ENCODE measurements at places on chromosomes 11 and 22. TPM values are rescaled to one million over a fixed set of nuclear protein-coding genes. Genes with fewer than 3 reads are reported as not detected.
A peak's percentile ranks its signal among the peaks of the same experiment; 100 is the strongest.

Gene MN1
- 30.1 TPM for total RNA-seq

GRCh38 chr11:46557684-46558151, 36.1 kb downstream of the AMBRA1 start:
- no peak for DNase-seq
- peaks cover 40% of the 10 kb centered on the region for H3K4me1 ChIP-seq
- no peak overlapping the region for H3K4me3 ChIP-seq
- H3K36me3 ChIP-seq, result no peaks in the 10 kb centered on the region
- no peak overlapping the region for H3K27ac ChIP-seq
- H3K27me3 ChIP-seq, result no peaks in the 10 kb centered on the region

DNA sequence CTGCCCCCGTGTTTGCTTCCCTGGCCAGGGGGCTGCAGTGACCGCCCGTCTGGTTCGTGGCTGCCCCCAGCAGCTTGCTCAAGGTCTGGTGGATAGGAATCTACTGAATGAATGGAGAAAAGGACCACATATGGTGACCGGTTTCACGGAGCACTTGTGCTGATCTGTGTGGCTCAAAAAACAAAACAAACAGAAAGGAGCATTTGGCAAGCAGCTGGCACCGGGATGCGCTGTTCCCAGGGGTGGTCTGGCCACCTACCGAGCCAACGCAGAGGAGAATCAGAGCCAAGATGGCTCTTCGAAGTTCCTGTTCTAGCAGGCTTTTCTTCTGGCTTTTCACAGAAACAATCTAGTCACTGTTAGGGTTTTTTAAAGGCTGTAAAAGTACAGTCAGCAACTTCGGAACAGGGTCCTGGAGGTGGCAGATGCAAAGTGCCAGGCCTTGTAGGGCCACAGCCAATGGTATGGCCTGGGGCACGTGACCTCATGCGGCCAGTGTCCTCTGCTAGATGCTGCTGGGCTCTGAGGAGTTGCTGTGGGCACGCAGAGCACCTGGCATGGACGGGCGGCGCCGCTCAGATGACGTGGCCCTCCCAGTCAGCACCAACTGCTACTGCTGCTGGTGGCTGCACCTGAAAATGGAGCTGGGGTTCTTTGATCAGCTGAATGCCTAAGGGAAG, 27.3 kb upstream of the PACSIN2 start:
- no peak overlapping the region for H3K27ac ChIP-seq
- H3K4me1 ChIP-seq, result no peaks in the 10 kb centered on the region
- H3K27me3 ChIP-seq, result no peaks in the 10 kb centered on the region
- no peaks in the 10 kb centered on the region for H3K36me3 ChIP-seq
- no peak overlapping the region for H3K4me3 ChIP-seq

Gene TRIM49
- not detected for total RNA-seq

GRCh38 chr22:37741312-37741795, 44.5 kb downstream of the TRIOBP start:
- no peak overlapping the region for H3K4me3 ChIP-seq
- no peak for DNase-seq
- H3K27me3 ChIP-seq, result no peaks in the 10 kb centered on the region
- H3K36me3 ChIP-seq, result no peaks in the 10 kb centered on the region
- H3K27ac ChIP-seq, result no peak overlapping the region

- H3K27me3 ChIP-seq, result no peaks in the 10 kb centered on the region
- DNase-seq, result no peak
- no peak overlapping the region for H3K4me3 ChIP-seq
- H3K27ac ChIP-seq, result no peak overlapping the region
These were observed 396.9 kb downstream of the RAB38 start for GRCh38 chr11:87778357-87778756.

Gene ROBO4
- 18.8 TPM for total RNA-seq

DNA sequence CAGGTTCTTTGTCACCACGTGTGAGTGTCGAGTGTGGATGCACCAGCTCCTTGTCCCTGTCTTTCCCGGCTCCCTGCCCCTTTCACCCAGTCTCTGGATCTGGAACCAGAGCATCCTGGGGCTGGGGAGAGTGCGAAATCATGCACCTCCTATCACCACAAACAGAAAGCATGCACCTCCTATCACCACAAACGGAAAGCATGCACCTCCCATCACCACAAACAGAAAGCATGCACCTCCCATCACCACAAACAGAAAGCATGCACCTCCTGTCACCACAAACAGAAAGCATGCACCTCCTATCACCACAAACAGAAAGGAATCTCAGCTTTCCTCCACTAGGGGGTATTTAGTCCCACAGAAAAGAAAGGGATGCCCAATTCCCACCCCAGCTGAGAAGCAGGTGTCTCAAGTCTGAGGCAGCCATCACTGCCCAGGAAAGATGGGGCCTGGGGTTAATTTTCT, 5.9 kb upstream of the GLB1L3 start:
- no peaks in the 10 kb centered on the region for H3K27me3 ChIP-seq
- no peak overlapping the region for H3K27ac ChIP-seq
- no peaks in the 10 kb centered on the region for H3K36me3 ChIP-seq

DNA sequence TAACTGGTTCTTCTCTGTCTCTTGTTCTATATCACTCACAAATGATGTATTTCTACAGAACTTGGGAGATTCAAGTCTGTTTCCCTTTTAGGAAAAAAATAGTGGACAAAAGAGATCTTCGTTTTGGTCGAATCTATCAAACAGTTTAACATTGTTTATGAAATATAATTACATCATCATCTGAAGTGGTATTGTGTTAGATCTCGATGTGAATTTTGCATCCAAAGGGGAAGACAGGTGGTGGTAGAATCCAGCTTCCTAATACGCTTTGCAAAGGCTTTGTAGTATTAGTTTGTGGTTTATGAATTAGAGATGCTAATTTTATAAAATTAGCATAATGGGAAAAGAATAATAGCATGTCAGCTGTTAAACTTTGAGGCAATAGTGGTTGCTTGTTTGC, 3.4 kb downstream of the SIK2 start:
- H3K4me1 ChIP-seq, result peaks cover 24% of the 10 kb centered on the region
- DNase-seq, result no peak
- no peak overlapping the region for H3K4me3 ChIP-seq
- no peaks in the 10 kb centered on the region for H3K36me3 ChIP-seq
- no peaks in the 10 kb centered on the region for H3K27me3 ChIP-seq

Gene MPZL2
- 18.3 TPM for total RNA-seq

- H3K36me3 ChIP-seq, result no peaks in the 10 kb centered on the region
- DNase-seq, result no peak
- no peaks in the 10 kb centered on the region for H3K4me1 ChIP-seq
- no peaks in the 10 kb centered on the region for H3K27me3 ChIP-seq
- no peak overlapping the region for H3K4me3 ChIP-seq
These were observed 333.9 kb downstream of the CADM1 start for GRCh38 chr11:115170133-115170815.

Gene OR51B2
- total RNA-seq, result not detected

DNA sequence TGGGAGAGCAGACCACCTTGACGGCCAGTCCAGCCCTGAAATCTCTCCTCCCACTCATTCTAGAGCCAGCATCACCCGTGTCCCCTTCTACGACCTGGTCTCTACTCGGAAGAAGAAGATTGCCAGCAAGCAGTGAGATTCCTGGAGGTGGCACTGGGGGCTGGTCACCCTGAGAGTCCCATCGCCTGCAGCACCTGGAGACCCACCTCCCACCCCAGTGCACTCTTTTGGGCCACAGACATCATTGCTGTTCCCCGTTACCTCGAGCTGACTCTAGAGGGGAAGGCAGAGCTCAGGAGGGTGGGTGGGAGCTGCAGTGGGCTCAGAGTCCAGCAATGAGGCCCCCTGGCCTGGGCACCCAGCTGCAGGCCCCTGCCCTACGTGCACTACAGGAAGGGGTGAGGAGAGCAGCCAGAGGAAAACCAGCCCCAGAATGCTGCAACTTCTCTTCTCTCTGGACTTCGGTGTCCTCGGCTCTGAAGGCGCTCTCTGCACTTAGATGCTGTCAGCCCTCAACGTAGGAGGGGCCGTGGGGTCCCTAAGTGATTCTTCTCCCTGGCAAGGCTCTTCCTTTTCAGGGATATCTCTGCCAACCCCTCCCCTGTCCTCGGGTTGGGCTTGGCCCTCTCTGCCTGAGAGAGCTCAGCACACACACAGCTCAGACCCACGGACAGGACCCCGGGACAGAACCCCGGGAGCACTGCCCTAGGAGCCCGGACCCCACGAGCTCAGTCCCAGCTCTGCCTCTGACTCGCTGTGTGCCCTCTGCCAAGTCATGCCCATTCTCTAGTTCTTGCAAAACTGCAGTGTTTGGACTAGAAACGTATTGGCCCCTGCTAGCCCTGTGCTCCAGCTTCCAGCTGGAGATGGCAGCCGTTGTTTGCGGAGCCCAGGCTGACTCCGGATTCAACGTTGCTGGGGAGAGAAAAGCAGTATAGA, 31.3 kb downstream of the CYTH4 start:
- DNase-seq, result no peak
- H3K36me3 ChIP-seq, result no peaks in the 10 kb centered on the region
- no peak overlapping the region for H3K27ac ChIP-seq
- no peaks in the 10 kb centered on the region for H3K27me3 ChIP-seq
- peaks cover under 1% of the 10 kb centered on the region for H3K4me1 ChIP-seq
- no peak overlapping the region for H3K4me3 ChIP-seq

GRCh38 chr11:18472587-18472986, 16.9 kb downstream of the LDHAL6A start:
- H3K36me3 ChIP-seq, result peaks cover 9% of the 10 kb centered on the region
- no peak for DNase-seq
- H3K4me1 ChIP-seq, result no peaks in the 10 kb centered on the region
- H3K27ac ChIP-seq, result no peak overlapping the region

DNA sequence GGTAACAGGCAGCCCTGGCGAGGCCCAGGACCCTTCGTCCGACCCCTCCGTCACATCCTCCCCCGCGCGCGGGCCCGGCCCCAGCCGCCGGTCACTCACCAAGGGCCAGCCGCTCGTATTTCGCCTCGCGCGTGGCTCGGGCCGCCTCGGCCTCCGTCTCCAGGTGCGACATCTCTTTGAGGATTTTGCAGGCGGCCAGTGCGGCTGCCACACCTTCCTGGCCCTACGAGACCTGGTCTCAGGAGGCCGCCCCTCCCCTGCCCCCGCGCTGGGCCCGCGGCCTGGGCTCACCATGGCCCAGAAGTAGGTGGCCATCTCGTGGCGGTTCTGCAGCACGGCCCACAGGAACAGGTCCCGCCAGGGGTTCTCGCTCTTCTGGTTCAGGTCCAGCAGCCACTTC, 14.1 kb downstream of the TSSC4 start:
- no peak overlapping the region for H3K4me3 ChIP-seq
- H3K27ac ChIP-seq, result no peak overlapping the region
- no peak for DNase-seq
- H3K36me3 ChIP-seq, result no peaks in the 10 kb centered on the region

DNA sequence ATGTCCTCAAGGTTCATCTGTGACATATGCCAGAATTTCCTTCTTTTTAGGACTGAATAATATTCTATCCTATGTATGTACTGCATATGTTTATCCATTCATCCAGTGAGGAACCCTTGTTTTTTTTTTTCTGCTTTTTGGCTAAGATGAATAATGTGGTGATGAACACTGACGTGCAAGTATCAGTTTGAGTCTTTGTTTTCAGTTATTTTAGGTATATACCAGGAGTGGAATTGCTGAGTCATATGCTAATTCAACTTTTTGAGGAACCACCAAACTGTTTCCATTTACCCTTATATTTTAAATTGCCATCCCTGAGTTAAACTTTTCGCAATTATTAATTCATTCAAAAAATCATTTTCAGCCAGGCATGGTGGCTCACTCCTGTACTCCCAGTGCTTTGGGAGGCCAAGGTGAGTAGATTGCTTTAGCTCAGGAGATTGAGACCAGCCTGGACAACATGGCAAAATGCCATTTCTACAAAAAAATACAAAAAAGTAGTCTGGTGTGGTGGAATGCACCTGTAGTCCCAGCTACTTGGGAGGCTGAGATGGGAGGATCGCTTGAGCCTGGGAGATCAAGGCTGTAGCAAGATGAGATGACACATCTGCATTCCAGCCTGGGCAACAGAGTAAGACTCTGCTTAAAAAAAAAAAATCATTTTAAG, 64.2 kb downstream of the MICAL2 start:
- no peak for DNase-seq
- no peak overlapping the region for H3K4me3 ChIP-seq
- peaks cover 3% of the 10 kb centered on the region for H3K27me3 ChIP-seq
- H3K36me3 ChIP-seq, result peaks cover 3% of the 10 kb centered on the region

GRCh38 chr11:117900121-117900648, 23.7 kb upstream of the FXYD6 start:
- no peaks in the 10 kb centered on the region for H3K27me3 ChIP-seq
- H3K27ac ChIP-seq, result no peak overlapping the region
- no peak overlapping the region for H3K4me3 ChIP-seq
- DNase-seq, result no peak

GRCh38 chr11:73271936-73272679, at the start of gene P2RY6:
Gene P2RY6, plus strand, starts transcription at chr11:73272338. Its CDS starts 24,181 bp downstream, at chr11:73296519.
- H3K27me3 ChIP-seq, result no peaks in the 10 kb centered on the region
- H3K4me1 ChIP-seq, result peaks cover 4% of the 10 kb centered on the region
- no peak for DNase-seq
- no peak within 1 kb of the TSS for H3K27ac ChIP-seq
- peak within 1 kb of the TSS; percentile 15 for H3K4me3 ChIP-seq

Gene TRIM29
- total RNA-seq, result 2.7 TPM

GRCh38 chr11:115980337-115981103, 476.3 kb upstream of the CADM1 start:
- H3K27me3 ChIP-seq, result no peaks in the 10 kb centered on the region
- H3K36me3 ChIP-seq, result no peaks in the 10 kb centered on the region
- no peak overlapping the region for H3K4me3 ChIP-seq
- no peak overlapping the region for H3K27ac ChIP-seq
- no peaks in the 10 kb centered on the region for H3K4me1 ChIP-seq
- no peak for DNase-seq

DNA sequence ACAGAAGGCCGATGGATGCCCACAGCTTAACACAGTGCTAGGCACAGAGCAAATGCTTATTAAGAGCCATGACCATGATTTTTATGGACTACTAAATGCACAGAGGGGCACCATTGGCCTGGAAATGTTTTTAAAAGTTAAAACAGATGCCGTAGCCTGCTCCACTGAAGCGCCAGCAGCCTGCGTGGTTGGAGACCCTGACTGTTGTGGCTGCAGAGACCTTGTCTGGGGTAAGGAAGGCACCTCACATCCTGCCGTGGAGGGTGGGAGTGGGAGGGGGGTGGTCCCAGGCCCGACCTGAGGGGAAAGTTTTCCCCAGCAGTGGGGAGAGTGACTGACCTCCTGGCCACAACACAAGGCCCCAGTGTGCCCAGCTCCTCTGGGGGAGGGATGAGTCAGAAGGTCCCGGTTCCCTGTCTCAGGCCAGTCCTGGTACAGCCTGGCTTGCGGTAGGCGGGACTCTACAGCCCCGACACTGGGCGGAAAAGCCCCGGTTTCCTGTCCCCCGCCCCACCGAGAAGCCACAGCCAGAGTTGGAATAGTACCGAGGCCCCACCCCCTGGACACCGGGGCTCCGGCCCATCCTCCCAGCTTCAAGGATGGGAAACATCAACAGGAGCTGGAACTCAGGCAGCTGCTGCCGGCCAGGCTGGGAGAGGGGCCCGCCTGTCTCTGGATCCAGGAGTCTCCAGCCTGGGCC, 7.0 kb downstream of the CHST1 start:
- peaks cover 17% of the 10 kb centered on the region for H3K4me1 ChIP-seq
- H3K4me3 ChIP-seq, result peak overlapping the region; percentile 14
- H3K36me3 ChIP-seq, result no peaks in the 10 kb centered on the region
- H3K27me3 ChIP-seq, result no peaks in the 10 kb centered on the region

GRCh38 chr11:16902781-16903378, 111.3 kb downstream of the PLEKHA7 start:
- H3K27ac ChIP-seq, result no peak overlapping the region
- H3K4me3 ChIP-seq, result no peak overlapping the region
- H3K4me1 ChIP-seq, result no peaks in the 10 kb centered on the region
- DNase-seq, result no peak
- H3K27me3 ChIP-seq, result no peaks in the 10 kb centered on the region

GRCh38 chr11:117822074-117823033, 2.2 kb downstream of the FXYD2 start:
- H3K27me3 ChIP-seq, result no peaks in the 10 kb centered on the region
- DNase-seq, result no peak
- H3K4me1 ChIP-seq, result peaks cover 3% of the 10 kb centered on the region
- no peaks in the 10 kb centered on the region for H3K36me3 ChIP-seq

Gene TSPAN18
- total RNA-seq, result 7.7 TPM
